ENCODE measurements at places on chromosomes 5 and 9.

- peak; percentile 39 for DNase-seq
These were observed 85.1 kb downstream of the FGF1 start for GRCh38 chr5:142600611-142601358.

DNA sequence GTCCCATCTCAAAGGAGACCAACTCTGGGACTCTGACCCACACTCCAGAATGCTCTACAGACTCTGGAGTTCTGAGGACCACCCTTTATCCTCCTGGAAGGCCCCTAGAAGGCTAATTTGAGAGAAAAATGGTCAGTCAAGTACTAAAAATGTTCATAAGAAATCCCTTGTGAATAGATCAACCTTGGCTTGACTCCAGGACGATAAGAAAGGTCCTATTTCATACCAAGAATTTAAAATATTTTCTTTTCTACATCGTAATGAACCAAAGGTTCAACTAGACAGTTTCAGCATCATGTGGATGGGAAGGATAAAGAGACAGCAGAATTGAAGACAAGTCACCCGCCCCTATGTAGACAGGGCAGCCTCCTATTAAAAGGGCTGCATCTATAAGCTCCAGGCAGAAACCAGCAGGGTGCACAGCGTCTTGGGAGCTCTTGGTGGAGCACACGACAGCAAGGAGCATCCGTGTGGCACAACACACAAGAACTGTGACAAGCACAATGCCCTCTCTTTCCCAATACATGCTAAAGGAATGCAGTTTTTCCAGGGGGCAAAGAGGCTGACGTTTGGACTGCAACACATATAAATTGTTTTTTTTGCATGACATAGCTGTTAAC is 38.3 kb downstream of the RASEF start:
- DNase-seq, result no peak

- no peak for DNase-seq
These were observed 7.6 kb downstream of the SPRY4 start for GRCh38 chr5:142317173-142317572.

- peak; percentile 34 for DNase-seq
These were observed 781 bp downstream of the FOXD1 start for GRCh38 chr5:73447530-73448462.

GRCh38 chr9:7115606-7116005 is 357.8 kb downstream of the KDM4C start:
- no peak for DNase-seq

DNA sequence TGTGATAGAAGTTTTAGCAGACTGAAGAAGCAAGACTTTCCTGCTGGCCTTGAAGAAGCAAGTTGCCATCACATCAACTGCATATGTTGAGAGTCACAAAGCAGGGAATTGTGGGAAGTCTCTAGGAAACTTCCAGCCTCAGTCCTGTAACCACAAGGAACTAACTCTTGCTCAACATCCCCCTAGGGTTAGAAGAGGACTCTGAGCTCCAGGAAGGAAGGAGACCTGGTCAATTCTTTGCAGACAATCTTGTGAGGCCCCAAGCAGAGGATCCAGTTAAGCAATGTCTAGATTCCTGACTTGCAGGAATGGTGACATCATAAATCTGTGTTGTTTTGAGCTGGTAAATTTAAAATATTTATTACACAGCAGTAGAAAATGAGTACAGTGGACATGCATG is 18.6 kb upstream of the ZNF366 start:
- DNase-seq, result peak; percentile 76

DNA sequence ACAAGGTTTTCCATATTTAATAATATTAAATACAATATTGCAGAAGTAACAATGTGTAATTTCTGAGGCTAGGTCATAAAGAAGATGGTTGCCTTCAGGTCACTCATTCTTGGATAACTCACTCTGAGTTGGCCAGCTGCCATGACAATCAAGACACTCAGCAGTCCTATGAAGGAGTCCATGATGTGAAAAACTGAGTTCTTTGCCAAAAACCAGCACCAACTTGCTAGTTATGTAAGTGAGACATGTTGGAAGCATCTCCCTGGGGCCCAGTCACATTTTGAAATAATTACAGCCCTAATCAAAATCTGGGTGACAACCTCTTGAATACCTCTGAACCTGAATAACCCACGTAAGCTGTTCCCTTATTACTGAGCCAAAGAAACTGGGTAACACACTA is 453.2 kb downstream of the CDH18 start:
- no peak for DNase-seq

DNA sequence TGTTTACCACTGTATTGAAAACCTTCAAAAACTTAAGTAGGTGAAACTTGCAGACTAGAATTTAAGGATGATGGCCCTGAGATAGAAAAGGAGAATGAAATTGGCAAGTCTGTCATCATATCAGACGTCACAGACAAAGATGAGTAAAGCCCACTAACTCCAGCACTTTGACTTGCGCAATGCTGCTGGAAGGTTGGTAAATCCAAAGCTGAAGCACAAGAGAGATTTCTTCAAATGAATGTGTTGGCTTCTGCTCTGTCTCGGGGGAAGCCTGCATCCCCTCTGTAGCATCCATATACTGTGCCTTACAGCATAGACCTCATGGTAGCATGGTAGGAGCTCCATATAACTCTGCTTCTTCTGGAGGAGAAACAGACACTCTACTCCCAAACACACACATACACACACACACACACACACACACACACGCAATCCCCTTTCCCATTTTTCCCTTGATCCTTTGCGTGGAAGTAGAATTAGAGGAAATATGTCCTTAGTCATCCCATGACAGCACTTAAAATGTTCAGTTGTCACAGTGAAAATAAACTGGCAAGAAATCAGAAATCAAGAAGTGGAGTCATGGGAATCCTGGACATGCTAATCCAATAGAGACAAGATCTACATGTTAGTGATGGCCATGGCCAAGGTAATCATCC is 241.5 kb downstream of the NR3C1 start:
- DNase-seq, result peak; percentile 58

- DNase-seq, result no peak
These were observed 9.9 kb downstream of the FSD1L start for GRCh38 chr9:105457560-105458294.

- DNase-seq, result no peak
These were observed 32.1 kb upstream of the SLC6A3 start for GRCh38 chr5:1477341-1477740.

DNA sequence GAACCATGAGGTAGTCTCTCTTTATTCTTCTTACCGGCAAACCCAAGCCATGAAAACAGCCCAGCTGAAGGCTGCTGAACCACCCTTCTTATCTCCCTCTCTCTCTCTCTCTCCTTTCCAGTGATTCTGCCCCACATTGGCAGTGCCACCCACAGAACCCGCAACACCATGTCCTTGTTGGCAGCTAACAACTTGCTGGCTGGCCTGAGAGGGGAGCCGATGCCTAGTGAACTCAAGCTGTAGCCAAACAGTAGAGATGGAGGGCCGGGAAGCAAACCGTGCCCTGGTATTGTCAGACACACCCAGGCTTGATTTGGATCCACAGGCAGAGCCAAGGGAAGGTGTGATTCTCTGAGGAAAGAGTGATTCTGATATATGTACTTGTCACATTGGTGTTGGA is 14.0 kb downstream of the GRHPR start:
- no peak for DNase-seq

DNA sequence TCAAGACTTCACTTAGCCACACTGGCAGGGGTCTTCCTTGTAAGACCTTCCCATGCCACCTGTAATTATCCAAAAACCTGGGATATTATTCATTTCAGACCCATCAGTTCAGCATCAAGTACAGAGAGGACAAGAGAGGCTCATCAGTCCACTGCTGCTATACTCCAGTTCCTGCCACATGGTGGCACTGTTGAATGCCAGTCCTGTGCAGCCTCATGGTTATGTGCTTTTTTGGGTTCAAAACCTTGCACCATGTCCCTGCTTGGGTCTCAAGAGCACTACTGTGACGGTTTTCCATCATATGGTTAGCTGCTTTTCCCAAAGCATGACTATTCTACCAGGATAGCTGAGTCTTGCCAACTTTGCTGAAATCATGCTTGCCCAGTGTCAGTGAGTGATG is 8.5 kb downstream of the PTGS1 start:
- no peak for DNase-seq

DNA sequence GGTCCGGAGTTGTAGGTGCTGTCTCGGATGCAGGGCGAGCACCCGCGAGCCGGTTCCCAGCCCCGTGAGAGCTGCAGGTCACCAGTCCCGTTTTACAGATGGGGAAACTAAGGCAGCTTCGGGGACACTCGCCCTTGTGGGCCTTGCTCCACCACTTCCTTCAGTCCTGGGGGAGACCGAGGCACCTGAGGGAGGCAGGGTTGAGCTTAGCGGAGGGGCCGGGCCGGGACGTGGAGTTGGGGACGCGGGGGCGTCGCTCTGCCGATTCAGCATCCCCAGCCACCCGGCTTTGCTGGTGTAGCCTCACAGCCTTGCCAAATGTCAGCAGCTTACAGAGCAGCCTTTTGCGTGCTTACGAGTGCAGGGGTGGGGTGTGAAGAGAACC is 530 bp downstream of the BBLN start:
- DNase-seq, result no peak

DNA sequence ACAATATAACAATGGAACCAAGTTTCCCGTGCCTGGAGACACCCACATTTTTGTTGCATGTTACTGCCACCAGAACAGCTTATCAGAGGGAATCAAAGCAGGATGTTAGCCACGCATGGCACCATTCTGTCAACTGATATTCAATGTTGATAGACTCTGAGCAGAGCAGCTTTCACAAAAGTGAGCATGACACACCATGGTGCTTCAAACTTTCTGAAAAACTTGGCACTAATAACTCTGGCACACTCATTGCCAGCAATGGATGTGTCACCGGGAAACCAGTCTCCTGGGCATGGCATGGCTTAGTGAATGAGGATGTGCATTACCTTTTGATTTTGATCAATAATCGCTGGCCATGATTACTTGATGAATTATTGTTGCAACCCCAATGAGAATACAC is 19.7 kb downstream of the NIPSNAP3B start:
- DNase-seq, result no peak

DNA sequence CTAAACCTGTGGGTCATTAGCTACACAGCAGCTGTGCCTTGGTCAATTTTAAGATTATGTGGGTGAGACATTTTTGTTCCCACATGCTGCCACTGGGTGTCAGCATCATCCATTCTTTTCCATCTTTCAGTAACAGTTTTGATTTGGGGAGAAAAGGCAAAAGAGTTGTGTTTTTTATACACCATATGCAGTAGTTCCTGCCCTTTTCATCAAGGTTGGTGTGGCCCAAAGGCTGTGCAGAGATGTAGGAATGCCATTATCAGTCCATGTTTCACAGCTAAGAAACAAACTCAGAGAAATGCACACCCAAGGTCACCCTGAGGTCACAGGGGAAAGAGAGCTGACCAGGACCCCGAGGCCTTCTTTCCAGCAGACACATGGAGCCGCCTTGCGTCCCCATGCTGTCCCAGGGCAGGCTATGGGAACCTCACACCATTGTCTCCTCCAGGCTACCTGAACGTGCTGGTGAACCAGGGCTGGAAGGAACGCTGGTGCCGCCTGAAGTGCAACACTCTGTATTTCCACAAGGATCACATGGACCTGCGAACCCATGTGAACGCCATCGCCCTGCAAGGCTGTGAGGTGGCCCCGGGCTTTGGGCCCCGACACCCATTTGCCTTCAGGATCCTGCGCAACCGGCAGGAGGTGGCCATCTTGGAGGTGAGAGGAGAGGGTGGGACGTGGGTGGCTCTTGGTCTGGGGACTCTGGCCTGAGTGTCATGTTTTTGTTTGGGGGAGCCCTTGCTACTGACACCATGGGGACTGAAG is 27.8 kb upstream of the GRPEL2 start:
- DNase-seq, result peak; percentile 78

GRCh38 chr5:171978519-171978918 is 27.9 kb downstream of the FBXW11 start:
- DNase-seq, result no peak

DNA sequence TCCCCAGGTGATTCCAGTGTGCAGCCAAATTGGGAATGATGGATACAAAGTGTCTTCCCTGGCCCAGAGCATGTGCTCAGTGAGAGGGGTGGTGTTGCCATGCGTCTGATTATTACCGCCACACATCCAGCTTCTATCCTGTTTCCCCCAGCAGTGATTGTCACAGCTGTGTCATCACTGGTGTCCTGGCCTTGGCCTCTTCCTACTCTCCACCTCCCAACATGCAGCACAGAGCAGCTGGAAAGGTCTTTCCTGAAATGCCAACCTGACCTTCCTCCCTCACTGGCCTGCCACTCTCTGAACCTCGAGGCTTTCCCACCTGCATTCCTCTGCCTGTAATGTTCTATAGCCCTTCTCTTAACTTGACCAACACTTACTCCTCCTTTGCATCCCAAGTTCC is 60.0 kb downstream of the TMOD1 start:
- DNase-seq, result no peak

GRCh38 chr5:51495672-51496071 is 112.4 kb downstream of the ISL1 start:
- no peak for DNase-seq

GRCh38 chr9:86405926-86406325 is 51.7 kb upstream of the TUT7 start:
- peak; percentile 82 for DNase-seq

DNA sequence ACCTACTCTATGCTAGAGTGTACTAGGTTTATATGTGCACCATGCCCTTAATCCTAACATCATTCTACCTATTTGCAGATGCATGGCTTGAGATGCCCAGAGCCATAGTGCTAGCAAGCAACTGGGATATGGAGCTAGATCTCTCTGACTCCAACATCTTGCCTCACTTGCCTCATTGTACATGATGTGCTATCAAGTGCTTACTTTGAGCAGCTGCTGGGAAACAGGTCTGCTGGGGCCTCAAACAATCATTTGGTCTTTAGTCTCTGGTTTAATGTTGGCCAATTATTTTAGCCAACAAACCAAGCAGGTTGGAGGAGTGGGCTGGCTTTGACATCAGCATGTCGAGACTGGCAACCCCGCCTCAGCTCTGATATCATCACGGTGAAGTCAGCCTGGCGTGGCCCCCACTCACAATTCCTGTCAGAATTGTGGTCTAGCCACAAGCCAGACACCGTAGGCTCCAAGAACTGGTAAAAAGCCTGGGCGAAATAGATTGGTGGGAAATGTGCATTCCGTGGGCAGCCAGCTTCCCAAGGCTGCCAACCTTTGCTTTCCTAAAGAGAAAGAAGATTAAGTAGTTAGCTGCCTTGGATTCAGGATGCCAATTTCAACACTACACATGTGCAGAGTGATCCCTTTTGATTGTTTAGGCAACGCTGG is 21.1 kb upstream of the GAS1 start:
- no peak for DNase-seq

GRCh38 chr5:57499262-57500050 is 16.8 kb upstream of the ACTBL2 start:
- DNase-seq, result peak; percentile 50

DNA sequence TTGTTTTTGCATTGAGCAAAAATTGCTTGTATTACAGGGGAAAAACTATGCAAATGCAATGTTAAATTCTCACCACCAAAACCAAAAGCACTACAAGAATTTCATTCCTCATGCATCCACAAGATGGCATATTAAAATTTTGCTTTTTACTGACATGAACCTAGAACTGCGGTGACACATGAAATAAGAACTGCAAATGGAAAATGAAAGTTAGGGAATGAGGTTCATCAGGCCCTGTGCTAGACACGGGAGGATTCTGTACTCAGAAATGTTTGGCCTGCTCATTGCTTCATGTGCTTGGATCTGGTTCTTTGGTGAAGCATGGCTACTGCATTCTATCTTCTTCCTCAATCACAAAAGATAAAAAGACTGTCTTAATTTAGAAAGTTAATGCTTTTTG is 9.1 kb upstream of the RFK start:
- peak; percentile 79 for DNase-seq
